ENCODE measurements at places on chromosomes 13 and 19. TPM values are rescaled to one million over a fixed set of nuclear protein-coding genes. Genes with fewer than 3 reads are reported as not detected.

DNA sequence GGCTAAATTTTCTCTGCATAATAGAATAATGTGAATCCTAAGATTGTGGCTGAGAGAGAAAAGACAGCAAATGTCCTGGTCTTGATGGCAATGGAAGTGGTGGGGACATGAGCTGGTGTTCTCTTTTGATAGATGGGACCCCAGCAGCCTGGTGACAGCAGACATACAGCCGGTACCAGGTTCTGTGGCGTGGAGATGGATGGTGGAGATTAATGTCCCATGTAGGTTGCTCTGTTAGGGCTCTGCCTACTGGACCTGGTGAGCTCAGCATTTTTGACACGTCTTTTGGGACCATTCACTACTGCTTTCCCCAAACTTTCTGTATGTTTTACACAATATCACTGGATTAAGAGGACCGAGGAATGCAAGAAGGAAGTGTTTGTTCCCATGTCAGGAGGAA lies 8.2 kb upstream of the SIGLEC14 start:
- no peak for DNase-seq

DNA sequence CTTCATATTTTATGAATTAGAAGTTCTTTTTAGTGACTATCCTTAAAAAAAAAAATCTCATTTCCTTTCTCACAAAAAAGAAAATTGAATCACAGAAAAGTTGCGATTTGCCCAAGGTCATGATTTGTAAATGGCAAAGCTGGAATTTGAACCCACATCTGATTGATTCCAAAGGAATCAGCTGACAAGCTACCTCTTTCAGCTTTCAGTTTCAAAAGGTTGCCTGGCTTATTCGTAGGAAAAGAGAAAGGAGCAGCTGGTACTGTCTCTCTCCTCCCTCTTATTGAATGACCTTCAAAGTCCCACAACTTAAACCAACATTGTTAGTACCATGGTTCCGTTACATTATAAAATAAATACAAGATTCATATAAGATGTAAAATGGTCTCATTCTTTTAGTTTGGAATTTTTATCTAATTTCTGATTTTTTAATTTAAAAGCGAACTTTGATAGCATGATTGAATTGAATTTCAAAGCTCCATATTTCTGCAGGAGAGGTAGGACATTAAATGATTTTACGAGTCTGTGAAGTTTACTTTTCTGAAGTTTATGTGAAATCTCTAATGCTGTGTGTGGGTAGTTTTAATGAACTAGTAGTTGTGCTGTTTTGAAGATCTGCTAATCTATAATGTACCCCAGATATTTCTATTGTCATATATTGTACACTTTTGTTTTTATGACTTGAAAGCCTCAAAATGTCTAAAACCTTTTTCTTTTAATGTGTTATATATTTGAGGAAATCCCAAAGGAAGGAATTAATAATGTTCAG lies 18.5 kb upstream of the KCTD4 start:
- no peak for DNase-seq

GRCh38 chr19:1449467-1450442 lies at the start of gene APC2:
Gene APC2 (plus strand): TSS chr19:1450121. CDS start chr19:1453002, 2,881 bp downstream.
- DNase-seq, result no peak

- no peak for DNase-seq
Observed at GRCh38 chr13:113031465-113031864, 62.5 kb downstream of the MCF2L start.

DNA sequence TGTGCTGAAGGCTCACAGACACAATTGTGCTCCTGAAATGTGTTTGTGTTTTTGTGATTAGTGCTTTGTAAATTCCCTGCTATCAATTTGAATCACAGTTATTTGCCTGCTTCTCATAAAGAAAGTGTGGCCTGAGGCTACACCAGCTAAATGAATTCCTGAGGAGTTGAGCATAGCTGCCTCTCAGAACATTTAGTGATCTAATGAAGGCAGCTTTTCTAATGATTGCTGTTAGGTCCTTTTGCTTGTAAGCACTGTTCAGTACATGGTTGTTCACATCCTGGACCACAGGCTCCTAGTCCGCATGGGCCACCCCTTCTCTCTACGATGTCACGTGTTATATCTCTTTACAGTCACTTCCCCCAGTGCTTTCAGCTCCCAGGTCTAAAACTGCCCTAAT lies 238.2 kb downstream of the B3GLCT start:
- no peak for DNase-seq

GRCh38 chr13:30844548-30845296 lies 61.3 kb upstream of the MEDAG start:
- DNase-seq, result no peak

- no peak for DNase-seq
Observed at GRCh38 chr13:24203273-24203672, 42.8 kb downstream of the SPATA13 start.

- DNase-seq, result no peak
Observed at GRCh38 chr13:99316657-99317256, 9.6 kb upstream of the GPR183 start.

GRCh38 chr13:63381078-63381859 lies 1965.6 kb upstream of the PCDH20 start:
- no peak for DNase-seq

- DNase-seq, result no peak
Observed at GRCh38 chr13:27455331-27455855, 5.0 kb upstream of the MTIF3 start.

GRCh38 chr13:44293908-44294735 lies 79.5 kb upstream of the SERP2 start:
- DNase-seq, result no peak

DNA sequence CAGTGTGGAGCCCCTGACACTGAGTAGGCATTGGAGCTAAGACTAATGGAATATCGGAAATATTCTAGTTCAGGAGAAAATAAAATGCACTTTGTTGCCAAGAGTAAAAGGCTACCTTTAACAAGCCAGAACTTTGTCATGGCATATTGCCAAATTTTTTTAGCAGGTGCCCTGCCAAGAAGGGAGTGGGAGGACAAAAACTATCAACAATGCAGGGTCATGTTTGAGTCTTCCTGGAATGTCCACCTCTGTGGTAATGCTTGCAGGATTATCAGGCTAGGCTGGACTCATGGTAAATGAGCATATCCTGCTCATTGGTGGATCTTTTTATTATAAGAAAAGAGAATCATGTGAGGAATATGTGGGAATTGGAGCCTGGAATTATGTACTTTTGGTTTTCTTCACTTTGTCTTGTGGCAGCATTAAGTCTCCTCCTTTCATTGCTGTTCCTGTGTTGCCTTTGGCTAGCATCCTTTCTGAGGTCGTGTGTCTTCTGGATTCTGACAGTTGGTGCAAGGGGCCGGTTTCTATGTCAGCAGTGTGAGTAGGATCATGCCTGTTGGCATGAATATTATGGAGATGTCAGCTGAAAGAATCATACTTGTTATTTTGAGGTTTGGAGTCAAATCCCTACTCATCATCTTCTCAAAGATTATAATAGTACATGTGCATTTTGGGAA lies 122.9 kb upstream of the SPRY2 start:
- DNase-seq, result no peak

GRCh38 chr13:73948848-73949529 lies 185.2 kb downstream of the KLF12 start:
- no peak for DNase-seq

DNA sequence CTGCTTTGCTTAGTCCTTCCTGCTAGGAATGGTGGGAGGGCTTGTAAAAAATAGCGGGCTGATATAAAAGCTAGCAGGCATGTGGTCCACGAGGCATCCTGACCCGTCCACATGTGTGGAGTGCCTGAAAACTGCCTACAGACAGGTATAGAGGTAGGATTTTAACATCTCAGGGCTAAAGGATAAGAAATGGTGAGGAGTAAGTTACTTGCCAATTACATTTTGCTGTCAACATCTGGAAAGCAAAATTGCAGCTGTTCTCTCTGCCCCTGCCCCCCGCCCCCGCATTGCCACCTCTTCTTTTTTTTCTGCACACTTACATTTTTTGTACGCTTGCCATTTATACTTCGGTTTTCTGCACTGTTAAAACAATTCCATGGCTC lies 21.0 kb downstream of the NFIX start:
- no peak for DNase-seq

DNA sequence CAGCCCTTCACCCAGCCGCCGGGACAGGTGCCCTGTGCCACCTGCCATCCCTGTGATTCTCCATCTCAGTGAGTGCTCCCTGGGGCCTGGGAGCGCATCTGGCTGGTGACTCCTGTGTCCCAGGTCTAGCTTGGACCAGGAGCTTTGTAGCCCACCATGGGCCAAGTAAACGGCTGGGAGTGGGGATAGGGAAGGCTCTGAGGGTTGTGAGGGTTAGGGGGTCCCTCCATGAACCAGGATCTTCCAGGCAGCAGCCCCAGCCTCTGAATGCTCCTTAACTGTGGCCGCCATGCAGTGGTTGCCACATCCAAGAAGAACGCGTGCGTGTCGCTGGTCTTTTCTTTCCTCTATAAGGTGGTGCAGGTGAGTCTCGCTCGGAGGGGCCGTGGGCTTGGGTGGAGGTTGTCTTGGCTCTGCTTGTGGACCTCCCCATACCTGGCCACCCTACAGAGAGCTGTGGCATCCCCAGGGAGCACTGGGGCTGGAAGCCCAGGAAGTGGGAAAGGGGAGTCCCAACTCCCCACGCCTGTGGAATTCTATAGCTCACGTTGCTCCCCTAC lies 8.4 kb downstream of the AP1M1 start:
- DNase-seq, result no peak

GRCh38 chr19:38683393-38684077 lies 36.1 kb downstream of the ACTN4 start:
- DNase-seq, result peak; percentile 54

- DNase-seq, result no peak
Observed at GRCh38 chr19:2148482-2149135, 2.8 kb downstream of the AP3D1 start.

GRCh38 chr13:29845440-29846056 lies 4.9 kb downstream of the UBL3 start:
- DNase-seq, result no peak

DNA sequence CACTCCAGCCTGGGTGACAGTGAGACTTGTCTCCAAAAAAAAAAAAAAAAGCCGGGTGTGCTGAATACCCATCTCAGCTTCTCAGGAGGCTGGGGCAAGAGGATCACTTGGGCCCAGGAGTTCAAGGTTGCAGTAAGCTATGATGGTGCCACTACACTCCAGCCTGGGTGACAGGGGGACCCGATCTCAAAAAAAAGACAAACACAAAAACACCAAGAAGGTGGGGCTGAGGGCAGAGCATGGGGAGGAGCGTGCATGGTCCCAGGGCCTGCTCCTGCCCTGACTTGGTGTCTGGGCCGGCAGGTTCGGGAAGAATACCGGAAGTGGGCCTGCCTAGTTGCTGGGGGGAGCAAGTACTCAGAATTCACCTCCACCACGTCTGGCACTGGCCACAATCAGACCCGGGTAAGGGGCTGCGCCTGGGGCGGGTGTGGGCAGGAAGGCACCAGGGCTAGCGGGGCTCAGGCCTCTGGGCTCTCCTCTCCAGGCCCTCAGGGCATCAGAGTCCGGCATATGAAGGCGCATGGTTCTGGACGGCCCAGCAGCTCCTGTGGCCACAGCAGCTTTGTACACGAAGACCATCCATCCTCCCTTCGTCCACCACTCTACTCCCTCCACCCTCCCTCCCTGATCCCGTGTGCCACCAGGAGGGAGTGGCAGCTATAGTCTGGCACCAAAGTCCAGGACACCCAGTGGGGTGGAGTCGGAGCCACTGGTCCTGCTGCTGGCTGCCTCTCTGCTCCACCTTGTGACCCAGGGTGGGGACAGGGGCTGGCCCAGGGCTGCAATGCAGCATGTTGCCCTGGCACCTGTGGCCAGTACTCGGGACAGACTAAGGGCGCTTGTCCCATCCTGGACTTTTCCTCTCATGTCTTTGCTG lies 11.3 kb downstream of the DDX39A start:
- no peak for DNase-seq

Gene S1PR5
- total RNA-seq, result 0.15 TPM

Gene PDX1
- not detected for total RNA-seq

Gene RUBCNL
- 0.94 TPM for total RNA-seq

Gene ATXN8OS
- not detected for total RNA-seq

Gene C1QTNF9B
- total RNA-seq, result not detected

Gene CCL25
- not detected for total RNA-seq

Gene RGS9BP
- not detected for total RNA-seq

Gene ADGRL1
- 30.2 TPM for total RNA-seq

Gene MYH14
- total RNA-seq, result 0.25 TPM

Gene ADAT3
- total RNA-seq, result 7.3 TPM

Gene OR4F17
- total RNA-seq, result not detected

Measured in activated T-cell treated with anti-CD3 and anti-CD28 coated beads, Interleukin-2, amount 50 U/mL, for 4 hours (primary cell).